MCF 10A (cell line): ENCODE measurements at places on chromosomes 6 and 20.

DNA sequence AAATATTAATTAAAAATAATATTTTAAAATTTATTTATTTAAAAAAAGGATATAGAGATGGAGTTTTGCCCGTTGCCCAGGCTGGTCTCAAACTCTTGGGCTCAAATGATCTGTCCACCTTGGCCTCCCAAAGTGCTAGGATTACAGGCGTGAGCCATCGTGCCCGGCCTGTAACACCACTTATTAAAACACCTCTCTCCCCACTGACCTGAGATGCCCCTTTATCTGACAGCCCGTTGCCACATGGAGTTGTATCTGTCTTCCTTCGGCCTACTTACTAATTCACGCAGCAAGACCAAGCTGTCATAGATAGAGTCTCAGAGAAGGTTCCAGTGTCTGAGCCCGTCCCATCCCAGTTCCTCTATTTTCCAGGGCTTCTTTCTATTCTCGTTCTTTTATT lies 30.7 kb downstream of the KIF25 start:
- H3K36me3 ChIP-seq: no peaks in the 10 kb centered on the region
- H3K4me1 ChIP-seq: peaks cover 5% of the 10 kb centered on the region
- DNase-seq: no peak
- H3K27ac ChIP-seq: no peak overlapping the region
- H3K27me3 ChIP-seq: no peaks in the 10 kb centered on the region

DNA sequence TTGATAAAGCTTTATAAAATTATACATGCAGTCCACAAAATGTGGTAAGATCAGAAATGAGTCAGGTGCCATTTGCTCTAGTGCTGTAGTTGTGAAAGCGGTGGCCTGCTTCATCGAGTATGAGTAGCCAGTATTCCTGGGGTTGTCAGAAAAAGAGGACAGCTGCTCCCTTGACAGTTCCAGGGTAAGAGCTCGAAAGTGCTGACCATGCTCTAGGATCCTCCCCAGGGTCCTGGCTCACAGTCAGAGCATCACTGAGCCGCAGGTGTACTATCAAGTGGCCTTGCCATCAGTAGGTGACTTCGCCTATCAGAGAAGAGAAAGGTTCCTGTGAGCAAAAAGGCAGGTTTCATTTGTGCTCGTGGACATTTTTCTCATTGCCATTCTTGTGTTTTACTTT lies 3.6 kb downstream of the BTBD3 start:
- no peaks in the 10 kb centered on the region for H3K4me1 ChIP-seq
- no peaks in the 10 kb centered on the region for H3K27me3 ChIP-seq
- no peak for DNase-seq

- H3K4me3 ChIP-seq: no peak overlapping the region
- no peaks in the 10 kb centered on the region for H3K4me1 ChIP-seq
- no peak for DNase-seq
- H3K27ac ChIP-seq: no peak overlapping the region
These were observed 173.1 kb downstream of the ZMYND8 start for GRCh38 chr20:47183367-47183766.

- H3K4me1 ChIP-seq: no peaks in the 10 kb centered on the region
- H3K27me3 ChIP-seq: no peaks in the 10 kb centered on the region
- DNase-seq: no peak
- no peak overlapping the region for H3K27ac ChIP-seq
These were observed 191.6 kb upstream of the MOCS1 start for GRCh38 chr6:40125680-40126394.

DNA sequence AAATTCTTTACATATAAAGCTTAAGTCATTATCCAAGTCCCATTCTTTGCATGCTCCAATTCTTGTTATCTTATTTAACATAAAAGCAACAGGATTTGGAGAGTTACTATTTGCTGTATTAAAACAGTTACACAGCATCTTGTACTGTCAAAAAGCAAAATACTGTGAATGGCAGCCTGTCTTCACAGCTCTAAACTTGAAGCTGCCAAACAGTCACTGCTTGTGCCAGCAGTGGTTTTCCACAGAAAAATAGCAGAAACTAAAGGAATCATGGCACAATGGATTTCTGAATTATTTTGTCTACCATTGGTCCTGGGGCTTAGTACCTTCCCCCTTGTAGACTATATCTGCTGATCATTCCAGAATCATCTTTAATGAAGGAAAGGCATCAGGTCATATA lies 107.5 kb downstream of the SESN1 start:
- no peaks in the 10 kb centered on the region for H3K27me3 ChIP-seq
- H3K4me3 ChIP-seq: no peak overlapping the region
- H3K36me3 ChIP-seq: peaks cover 93% of the 10 kb centered on the region
- H3K4me1 ChIP-seq: no peaks in the 10 kb centered on the region

- no peak overlapping the region for H3K4me3 ChIP-seq
- no peaks in the 10 kb centered on the region for H3K4me1 ChIP-seq
- peak; percentile 64 for DNase-seq
- H3K27ac ChIP-seq: no peak overlapping the region
- H3K27me3 ChIP-seq: no peaks in the 10 kb centered on the region
These were observed 27.8 kb downstream of the RNF8 start for GRCh38 chr6:37381579-37381978.

DNA sequence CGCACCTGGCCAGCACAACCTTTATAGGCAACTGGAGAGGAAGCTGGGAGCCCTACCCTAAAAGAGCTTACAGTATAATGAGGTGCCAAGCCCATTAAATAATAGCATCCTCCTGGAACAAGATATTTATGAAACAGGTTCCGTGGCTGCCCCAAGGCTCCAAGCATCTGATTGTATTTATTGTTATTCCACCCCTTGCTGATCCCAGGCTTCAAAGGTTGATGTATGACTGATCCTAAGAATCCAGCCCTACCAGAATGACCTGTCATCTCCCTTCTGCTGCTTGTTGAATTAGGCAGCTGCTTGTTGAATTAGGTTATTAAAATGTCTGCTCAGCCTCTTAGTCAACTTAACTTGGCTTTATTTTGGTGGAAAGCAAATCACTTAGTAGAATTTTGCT lies 35.2 kb upstream of the SASH1 start:
- H3K27me3 ChIP-seq: no peaks in the 10 kb centered on the region
- no peak for DNase-seq
- no peaks in the 10 kb centered on the region for H3K4me1 ChIP-seq
- no peaks in the 10 kb centered on the region for H3K36me3 ChIP-seq
- H3K4me3 ChIP-seq: no peak overlapping the region

DNA sequence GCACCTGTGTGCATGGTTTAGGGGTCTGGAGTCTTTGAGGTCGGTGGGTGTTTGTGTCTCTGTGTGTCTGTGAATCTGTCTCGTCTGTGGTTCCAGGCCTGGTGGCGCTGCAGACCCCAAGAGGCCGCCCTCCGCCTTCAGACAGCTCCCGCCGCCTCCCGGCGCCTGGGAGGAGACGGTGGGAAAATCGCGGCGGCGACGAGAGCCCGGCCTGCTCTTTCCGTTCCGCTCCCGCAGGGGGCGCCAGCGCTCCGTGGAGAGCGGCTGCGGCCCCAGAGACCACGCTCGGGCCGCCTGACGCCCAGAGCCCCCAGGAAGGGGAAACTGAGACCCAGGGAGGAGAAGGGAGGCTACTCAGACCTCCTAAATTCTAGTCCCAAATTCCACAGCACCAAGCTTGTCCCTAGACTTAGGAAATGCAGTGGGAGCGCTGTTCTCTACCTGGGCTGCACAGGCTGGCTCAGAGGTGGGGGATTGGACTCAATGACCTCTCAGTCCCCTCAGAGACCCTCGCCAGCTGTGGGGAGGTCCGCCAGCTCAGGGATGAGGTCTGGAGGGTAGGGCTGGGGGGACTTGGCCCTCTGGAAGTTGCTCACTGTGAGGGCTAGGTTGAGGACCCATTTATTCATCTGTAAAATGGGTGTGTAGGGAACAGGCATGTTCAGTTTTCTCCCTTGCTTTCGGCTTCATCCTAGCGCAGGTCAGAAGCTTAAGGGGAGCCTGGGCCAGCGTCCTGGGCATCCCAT lies 36.9 kb upstream of the BLCAP start:
- DNase-seq: peak; percentile 42
- H3K4me3 ChIP-seq: no peak overlapping the region
- no peak overlapping the region for H3K27ac ChIP-seq
- peaks cover 61% of the 10 kb centered on the region for H3K27me3 ChIP-seq
- no peaks in the 10 kb centered on the region for H3K36me3 ChIP-seq

DNA sequence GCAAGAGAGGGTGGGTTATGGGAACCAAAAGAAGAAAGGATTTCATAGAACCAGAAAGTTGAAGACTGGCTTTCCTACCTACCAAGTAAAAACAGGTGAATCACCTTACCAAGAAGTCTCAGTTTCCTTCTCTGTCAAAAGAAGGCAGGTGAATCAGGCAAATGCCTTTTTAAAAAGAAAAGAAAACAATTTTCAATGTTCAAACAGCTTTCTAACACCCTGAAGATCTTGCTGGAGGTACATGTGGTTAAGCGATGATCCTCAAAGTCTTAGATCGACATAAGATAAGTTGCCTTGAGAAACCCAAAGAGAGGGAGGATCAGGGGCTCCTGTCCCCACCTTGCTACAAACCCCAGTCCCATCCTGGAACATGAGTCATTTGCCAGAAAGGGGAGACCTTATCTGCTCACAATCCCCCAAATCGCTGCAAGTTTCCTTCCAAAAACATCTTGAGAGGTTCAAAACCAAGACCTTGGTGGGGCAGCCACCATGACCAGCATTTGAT lies 71.6 kb downstream of the NFATC2 start:
- H3K4me1 ChIP-seq: no peaks in the 10 kb centered on the region
- H3K27ac ChIP-seq: no peak overlapping the region
- H3K27me3 ChIP-seq: peaks cover 21% of the 10 kb centered on the region
- H3K36me3 ChIP-seq: no peaks in the 10 kb centered on the region
- DNase-seq: no peak

- peak overlapping the region; percentile 73 for H3K27ac ChIP-seq
- peak; percentile 65 for DNase-seq
- peaks cover 19% of the 10 kb centered on the region for H3K36me3 ChIP-seq
- no peaks in the 10 kb centered on the region for H3K27me3 ChIP-seq
- H3K4me3 ChIP-seq: peak overlapping the region; percentile 14
These were observed 85.4 kb upstream of the PRSS16 start for GRCh38 chr6:27161946-27162603.

GRCh38 chr20:63359937-63360849 lies 956 bp downstream of the CHRNA4 start:
- no peaks in the 10 kb centered on the region for H3K36me3 ChIP-seq
- no peak for DNase-seq
- H3K27me3 ChIP-seq: peaks cover 12% of the 10 kb centered on the region
- H3K27ac ChIP-seq: no peak overlapping the region
- H3K4me1 ChIP-seq: no peaks in the 10 kb centered on the region
- H3K4me3 ChIP-seq: no peak overlapping the region

DNA sequence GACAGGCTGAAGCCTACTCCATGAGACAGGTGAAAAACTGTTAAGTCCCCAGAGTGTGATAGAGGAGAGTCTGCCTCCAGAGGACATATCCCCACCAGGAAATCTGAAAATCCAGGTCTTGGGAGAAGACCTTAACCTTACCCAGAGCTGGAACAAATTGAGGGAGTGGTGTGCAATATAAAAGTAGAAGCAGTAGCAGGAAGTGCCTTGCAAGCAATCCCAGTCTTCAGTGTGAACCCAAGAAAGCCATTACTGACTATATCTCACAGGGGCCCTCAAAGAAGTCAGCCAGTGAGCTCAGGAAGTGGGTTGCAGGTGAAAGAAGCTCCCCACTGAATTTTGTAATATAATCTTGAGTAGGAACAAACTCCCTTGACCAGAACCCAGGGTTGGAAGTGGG lies 41.9 kb upstream of the PKIB start:
- H3K4me1 ChIP-seq: peaks cover 14% of the 10 kb centered on the region
- no peak overlapping the region for H3K4me3 ChIP-seq

GRCh38 chr6:88655586-88655985 lies 307.8 kb downstream of the RNGTT start:
- no peak overlapping the region for H3K27ac ChIP-seq
- no peaks in the 10 kb centered on the region for H3K4me1 ChIP-seq
- no peaks in the 10 kb centered on the region for H3K36me3 ChIP-seq
- DNase-seq: no peak
- no peaks in the 10 kb centered on the region for H3K27me3 ChIP-seq
- H3K4me3 ChIP-seq: no peak overlapping the region

DNA sequence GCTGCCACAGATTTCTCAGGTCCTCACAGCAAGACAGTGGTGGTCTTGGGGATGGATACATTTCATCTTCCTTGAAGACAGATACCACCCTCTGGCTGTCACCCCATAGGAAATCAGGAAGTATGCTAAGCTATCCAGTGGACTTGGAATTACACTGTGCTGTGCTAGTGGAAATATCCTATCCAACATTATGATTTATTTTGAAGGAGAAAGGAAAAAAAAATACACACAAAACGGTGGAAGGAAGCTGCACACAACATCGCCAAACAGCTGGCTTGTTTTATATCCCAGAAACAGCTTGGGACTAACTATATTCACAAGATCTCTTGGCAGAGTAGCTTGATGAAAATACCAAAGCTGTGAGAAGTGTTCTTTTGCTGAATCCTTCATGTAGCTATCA lies 257.6 kb downstream of the LAMA2 start:
- no peaks in the 10 kb centered on the region for H3K36me3 ChIP-seq
- no peak for DNase-seq
- peaks cover 81% of the 10 kb centered on the region for H3K27me3 ChIP-seq
- H3K4me1 ChIP-seq: peaks cover 6% of the 10 kb centered on the region
- H3K27ac ChIP-seq: no peak overlapping the region

GRCh38 chr6:136784910-136785746 lies 7.1 kb downstream of the MAP3K5 start:
- peak; percentile 51 for DNase-seq
- no peaks in the 10 kb centered on the region for H3K36me3 ChIP-seq
- no peak overlapping the region for H3K4me3 ChIP-seq
- no peak overlapping the region for H3K27ac ChIP-seq

DNA sequence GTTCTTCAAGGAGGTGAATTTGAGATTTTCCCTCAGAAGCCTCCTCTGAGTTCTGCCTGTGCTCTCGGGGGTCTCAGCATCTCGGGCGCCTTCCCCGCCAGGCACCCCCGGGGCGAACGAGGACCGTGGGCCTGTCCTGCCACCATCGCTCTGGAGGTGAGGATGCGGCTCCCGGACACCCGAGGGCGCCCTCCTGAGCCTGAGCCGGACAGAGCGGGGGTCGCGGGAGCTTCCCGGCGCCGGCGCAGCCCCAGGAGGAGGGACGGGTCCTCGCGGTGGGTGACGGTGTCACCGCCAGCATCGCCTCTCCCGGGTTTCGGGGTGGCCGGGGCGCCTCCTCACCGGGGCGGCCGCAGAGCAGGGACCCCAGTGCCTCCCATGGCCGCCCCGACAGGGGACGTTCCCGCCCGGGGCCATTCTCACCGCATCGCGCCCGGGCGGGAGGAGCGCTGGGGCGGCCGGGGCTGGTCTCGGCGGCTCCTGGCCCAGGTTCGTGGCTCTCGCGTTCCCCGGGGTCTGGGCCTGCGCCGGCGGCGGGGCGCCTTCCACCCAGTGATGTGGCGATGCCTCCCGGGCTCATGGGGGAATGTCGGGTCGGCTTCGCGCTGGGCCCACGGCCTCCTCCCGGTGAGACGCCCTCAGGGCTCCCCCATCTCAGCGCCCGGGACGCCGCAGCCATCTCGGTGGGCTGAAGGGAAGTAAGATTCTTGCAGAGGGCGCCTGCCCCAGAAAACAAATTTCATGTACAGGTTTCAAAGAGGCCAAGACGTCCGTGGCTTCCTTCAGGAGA lies 210.5 kb downstream of the ERMARD start:
- H3K36me3 ChIP-seq: no peaks in the 10 kb centered on the region
- H3K4me3 ChIP-seq: no peak overlapping the region
- peaks cover 16% of the 10 kb centered on the region for H3K27me3 ChIP-seq
- no peak overlapping the region for H3K27ac ChIP-seq
- no peaks in the 10 kb centered on the region for H3K4me1 ChIP-seq
